ENCODE measurements at places on chromosomes 1 and 21.

DNA sequence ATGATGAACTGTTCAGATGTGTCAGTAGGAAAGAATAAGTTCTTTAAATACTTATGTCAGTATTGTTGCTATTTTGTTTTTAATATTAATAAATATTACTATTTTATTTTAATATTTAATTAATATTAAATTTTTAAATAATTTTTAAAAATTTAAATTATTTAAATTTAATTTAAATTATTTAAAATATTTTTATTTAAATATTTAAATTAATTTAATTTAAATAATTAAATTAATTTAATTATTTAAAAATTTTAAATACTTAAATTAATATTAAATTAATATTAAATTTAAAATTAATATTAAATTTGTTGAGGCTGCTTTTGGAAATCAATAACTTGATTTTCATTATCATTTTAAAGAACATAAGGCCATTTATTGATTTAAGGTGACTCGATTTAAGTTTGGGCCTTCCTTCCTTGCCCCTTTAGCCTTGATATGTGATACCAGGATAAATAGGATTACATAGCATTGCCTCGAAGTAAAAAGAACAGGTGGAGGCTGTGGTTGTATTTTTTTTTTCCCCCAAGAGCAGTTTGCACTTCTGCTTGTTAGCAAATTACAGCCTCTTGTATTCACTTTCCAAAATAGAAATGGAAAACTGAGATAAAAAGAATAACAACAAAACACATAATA lies 915.2 kb downstream of the TTLL7 start:
- ATAC-seq: no peak

DNA sequence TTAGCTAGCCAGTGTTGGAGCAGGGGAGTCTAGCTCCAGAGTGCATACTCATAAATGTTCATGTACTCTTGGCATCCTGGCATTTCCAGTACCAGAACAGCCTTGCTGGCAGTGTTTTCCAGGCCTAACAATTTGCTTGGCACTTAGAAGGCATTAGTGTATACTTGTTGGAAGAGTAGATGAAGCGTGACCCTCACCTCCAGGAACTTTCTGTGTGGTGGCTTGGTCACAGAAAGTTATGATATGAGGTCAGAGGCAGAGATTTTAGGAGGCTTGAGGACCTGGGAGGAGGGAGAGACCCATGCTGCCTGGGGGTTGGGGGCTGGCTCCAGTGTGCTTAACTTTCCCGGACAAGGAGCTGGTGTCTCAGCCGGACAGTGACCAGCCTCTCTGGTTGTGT lies 52.7 kb upstream of the GCLM start:
- ATAC-seq: no peak

- no peak for ATAC-seq
These were observed 38.0 kb upstream of the TADA1 start for GRCh38 chr1:166914111-166914510.

DNA sequence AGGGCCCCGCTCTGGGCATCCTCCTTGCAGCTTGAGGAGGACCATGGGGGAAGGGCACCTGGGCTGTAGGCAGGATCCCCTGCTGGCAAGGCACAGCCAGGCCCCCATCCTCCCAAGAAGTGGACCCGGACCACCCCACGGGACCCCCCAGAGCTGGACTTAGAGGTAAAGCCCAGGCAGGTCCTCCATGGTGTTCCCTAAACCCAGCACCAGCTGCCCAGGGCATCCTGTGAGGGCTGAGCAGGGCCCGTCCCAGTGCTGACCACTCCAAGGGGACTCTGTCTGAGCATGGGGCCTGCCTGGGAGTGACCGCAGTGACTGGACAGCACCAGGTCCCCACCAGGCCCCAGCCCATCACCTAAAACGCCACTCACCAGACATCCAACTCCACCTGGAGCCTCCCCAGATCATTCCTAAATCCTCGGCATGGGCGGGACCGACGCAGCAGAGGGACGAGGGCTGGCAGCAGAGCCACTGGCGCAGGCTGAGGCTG lies 21.3 kb downstream of the COL6A2 start:
- no peak for ATAC-seq

- peak; percentile 77 for ATAC-seq
These were observed 138.3 kb downstream of the TTLL7 start for GRCh38 chr1:83860490-83861221.

- ATAC-seq: no peak
These were observed 81.7 kb downstream of the DNM3 start for GRCh38 chr1:171922999-171923398.

DNA sequence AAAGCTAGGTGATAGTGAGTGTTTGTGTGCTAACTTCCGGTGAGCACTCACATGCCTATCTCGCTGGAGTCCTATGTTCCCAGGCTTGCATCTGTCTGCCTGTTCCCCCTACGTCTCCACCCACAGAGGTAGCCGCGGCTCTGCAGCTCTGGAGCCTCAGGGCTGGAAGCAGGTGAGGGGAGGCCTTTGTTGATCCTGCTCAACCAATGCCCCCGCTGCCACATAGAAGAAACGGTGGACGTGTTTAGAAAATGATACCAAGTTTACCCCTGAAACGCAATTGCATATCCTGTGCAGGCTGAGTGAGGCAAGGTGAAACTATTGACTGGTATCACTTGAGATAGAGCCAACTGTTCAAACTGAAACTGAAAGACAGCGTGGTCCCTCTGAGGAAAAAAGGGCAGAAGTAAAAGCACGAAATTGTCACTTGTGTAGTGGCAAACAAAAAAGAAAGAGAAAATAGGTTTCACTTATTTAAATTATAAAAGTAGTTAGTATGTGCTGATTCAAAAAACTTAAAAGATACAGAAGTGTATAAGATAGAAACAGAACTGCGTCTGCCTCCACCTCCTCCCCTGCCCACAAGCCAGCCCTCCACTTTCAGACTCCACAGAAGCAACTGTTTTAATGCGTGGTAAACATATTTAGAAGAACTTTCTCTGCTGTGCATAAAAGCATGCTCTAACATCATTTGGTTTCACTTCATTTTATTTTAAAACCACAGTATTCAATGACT lies 38.6 kb upstream of the ETS2 start:
- no peak for ATAC-seq

- peak; percentile 53 for ATAC-seq
These were observed at the start of gene TNFSF18 for GRCh38 chr1:173050865-173051264. Gene TNFSF18 (minus strand): TSS chr1:173050941. CDS start chr1:173050896, 45 bp downstream.

GRCh38 chr1:206962272-206962671 lies 8.0 kb downstream of the FCAMR start:
- ATAC-seq: no peak
